Placental pericyte (primary cell): ENCODE measurements at places on chromosomes 13 and 19. TPM values are rescaled to one million over a fixed set of nuclear protein-coding genes. Genes with fewer than 3 reads are reported as not detected.

The TMEM255B gene
- 0.66 and 2.4 TPM in 2 replicates for total RNA-seq

The ZNF723 gene
- total RNA-seq: not detected in 2 replicates

The BAX gene
- 89.9 and 103 TPM in 2 replicates for total RNA-seq

The PSG3 gene
- not detected in 2 replicates for total RNA-seq

The B3GNT8 gene
- total RNA-seq: 0.66 and 1.7 TPM in 2 replicates

The OR4F17 gene
- total RNA-seq: not detected in 2 replicates

The PSG11 gene
- not detected in 2 replicates for total RNA-seq

The CEACAM8 gene
- not detected in 2 replicates for total RNA-seq

The FAAP24 gene
- total RNA-seq: 1.1 and 6.2 TPM in 2 replicates

The LCP1 gene
- 4.8 and 43.2 TPM in 2 replicates for total RNA-seq

The ZIC2 gene
- not detected in 2 replicates for total RNA-seq

The ACP5 gene
- total RNA-seq: 10.3 and 12.7 TPM in 2 replicates

The IFNL1 gene
- total RNA-seq: not detected in 2 replicates

The CYP2A7 gene
- total RNA-seq: not detected in 2 replicates

The ETHE1 gene
- 49.2 and 93.6 TPM in 2 replicates for total RNA-seq

The JUND gene
- total RNA-seq: 120 and 186 TPM in 2 replicates

The MEIS3 gene
- 42.5 and 95.0 TPM in 2 replicates for total RNA-seq

The PRRG2 gene
- 0.14 and 0.22 TPM in 2 replicates for total RNA-seq

The PSMD8 gene
- total RNA-seq: 326 and 416 TPM in 2 replicates

The EXOC3L2 gene
- under 0.01 TPM in 1 of 2 replicates, not detected in the other for total RNA-seq

The APLP1 gene
- 2.0 and 2.1 TPM in 2 replicates for total RNA-seq

The DACH1 gene
- total RNA-seq: 1.8 and 2.1 TPM in 2 replicates

The LYPD5 gene
- under 0.01 TPM in 1 of 2 replicates, not detected in the other for total RNA-seq

The KCNN4 gene
- 1.9 TPM in 1 of 2 replicates, not detected in the other for total RNA-seq

The PSG2 gene
- total RNA-seq: 0.14 TPM in 1 of 2 replicates, not detected in the other

The MEDAG gene
- total RNA-seq: 12.0 and 34.4 TPM in 2 replicates

The COL4A1 gene
- total RNA-seq: 531 and 1,114 TPM in 2 replicates

The TLE6 gene
- not detected in 2 replicates for total RNA-seq

The ZNF420 gene
- 4.6 and 6.3 TPM in 2 replicates for total RNA-seq

The SCN1B gene
- total RNA-seq: 4.4 and 4.7 TPM in 2 replicates

The LGI4 gene
- total RNA-seq: not detected in 2 replicates

The MAB21L1 gene
- total RNA-seq: not detected in 2 replicates

The KLK14 gene
- total RNA-seq: not detected in 2 replicates

The ACER1 gene
- total RNA-seq: not detected in 2 replicates

The POGLUT2 gene
- 8.5 and 30.1 TPM in 2 replicates for total RNA-seq

The CYP4F11 gene
- total RNA-seq: not detected in 2 replicates
